ENCODE measurements at places on chromosomes 5 and 9.

DNA sequence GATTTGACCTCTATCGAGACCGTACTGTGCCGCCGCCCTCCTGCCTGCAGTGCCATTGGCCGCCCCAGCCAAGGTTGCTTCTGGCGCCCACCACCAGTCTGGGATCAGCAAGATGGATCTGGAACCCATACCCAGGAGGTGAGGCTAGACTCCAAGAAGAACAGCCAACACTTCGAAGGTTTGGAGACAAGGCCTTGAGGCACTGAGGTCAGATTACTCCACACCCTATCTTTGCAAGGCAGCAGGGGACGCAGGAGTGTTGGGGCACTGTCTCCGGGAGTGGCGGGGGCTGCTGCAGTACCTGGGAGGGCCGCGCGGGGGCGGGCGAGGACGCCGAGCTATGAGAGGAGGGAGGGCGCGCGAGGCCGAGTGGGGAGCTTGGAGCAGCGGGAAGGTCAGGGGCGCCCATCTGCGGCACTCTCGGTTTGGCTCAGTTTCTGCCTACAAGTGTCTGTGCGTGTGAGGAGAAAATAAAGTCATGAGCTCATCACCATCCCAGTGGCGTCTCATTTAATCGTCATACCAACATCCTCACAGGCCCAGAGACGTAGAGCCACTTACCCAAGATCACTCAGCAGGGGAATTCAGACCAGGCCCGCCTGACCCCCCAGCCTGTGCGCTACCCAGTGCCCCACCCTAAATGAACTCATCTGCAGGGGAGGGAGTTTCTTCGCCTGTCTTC is 20.5 kb upstream of the PSD2 start:
- DNase-seq: peak; percentile 71

- no peak for DNase-seq
Observed at GRCh38 chr9:71984831-71985281, 73.4 kb downstream of the C9orf85 start.

GRCh38 chr5:134949316-134949715 is 18.4 kb upstream of the CATSPER3 start:
- no peak for DNase-seq

DNA sequence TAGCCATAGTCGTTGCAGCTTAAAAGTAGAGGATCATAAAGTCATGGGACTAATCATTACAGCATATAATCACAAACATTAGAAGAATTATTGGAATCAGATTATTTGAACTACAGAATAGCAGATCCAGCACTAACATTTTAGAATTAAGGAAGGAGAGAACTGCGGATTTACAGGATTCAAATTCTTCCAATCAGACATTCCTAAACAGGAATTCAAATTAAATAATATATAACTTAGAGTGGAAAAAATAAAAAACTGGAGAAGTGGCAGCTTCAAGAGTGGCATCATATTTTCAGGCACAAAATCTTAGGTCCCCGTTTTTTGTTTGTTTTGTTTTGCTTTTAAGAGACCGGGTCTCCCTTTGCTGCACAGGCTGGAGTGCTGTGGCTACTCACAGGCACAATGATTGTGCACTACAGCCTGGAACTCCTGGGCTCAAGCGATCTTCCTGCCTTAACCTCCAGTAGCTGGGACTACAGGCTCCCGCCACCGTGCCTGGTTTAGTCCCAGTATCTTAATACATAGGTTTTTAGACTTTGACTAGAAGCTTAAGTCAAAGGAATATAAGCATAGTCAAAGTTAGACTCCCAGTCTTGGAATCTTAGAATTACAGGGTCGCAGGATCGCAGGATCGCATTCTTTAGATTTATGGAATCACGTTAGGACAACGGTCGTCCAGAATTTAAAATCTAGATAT is 2.1 kb upstream of the FOXE1 start:
- no peak for DNase-seq

GRCh38 chr9:34961574-34962490 is 3.7 kb downstream of the PHF24 start:
- DNase-seq: no peak

DNA sequence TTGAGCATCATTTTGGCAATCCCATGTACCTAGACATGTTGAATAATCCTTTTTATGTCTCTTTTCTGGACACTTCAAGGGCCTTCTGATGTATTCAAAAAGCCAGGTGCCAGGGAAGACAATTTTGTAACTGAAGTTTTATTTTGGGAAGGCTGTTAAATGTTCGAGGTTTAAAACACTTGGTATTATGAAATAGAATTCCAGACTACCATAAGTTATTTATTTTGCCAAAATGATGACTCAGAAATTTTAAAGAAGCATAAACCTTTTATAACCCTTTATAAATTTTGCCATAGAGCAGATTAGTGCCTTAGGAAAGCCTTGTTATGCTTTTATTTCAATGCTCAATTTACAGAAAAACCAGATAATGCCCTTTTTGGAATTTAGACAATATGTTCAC is 30.3 kb upstream of the UHRF2 start:
- no peak for DNase-seq

DNA sequence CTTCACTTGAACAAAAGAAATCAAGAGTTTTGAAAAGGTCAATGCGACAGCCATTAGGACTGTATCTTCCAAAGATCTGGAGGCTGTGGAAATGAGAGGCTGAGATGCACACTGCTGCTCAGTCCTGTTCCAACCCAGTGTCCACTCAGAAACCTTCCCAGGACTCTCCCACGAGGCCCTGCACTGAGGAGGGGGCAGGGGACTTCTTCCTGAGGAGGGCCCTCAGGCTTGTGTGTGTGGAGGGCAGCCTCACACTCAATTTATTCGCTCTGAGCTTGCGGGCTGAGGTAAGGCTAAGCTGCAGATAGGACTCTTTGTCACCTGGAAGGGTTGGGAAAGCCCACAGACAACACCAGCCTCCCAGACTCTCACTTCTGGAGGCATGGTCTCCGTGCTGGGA is 69.6 kb upstream of the ROR2 start:
- DNase-seq: no peak

GRCh38 chr5:170986598-170986997 is 124.8 kb downstream of the RANBP17 start:
- DNase-seq: no peak

GRCh38 chr5:87741881-87742280 is 329.2 kb upstream of the CCNH start:
- DNase-seq: no peak

DNA sequence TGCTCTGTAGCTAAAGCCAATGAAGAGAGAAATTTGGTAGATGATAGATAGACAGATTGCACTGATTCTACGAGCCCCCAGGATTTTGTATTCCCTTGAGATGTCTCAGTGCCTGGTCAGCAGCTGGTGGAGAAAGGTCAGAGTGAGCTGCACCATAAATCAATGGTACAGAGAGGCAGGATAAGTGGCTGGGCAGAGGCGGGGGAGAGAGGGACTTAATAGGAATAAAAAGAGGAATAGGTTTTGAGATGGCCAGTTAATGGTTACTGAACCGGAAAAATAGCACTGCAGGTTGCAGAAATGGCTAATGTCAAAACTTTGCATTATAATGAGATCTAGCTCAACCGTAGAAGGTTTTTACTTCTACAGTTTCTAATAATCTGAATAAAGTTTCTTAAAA is 47.9 kb upstream of the SLC12A2 start:
- no peak for DNase-seq

GRCh38 chr9:4563105-4563504 is 72.8 kb downstream of the SLC1A1 start:
- no peak for DNase-seq

DNA sequence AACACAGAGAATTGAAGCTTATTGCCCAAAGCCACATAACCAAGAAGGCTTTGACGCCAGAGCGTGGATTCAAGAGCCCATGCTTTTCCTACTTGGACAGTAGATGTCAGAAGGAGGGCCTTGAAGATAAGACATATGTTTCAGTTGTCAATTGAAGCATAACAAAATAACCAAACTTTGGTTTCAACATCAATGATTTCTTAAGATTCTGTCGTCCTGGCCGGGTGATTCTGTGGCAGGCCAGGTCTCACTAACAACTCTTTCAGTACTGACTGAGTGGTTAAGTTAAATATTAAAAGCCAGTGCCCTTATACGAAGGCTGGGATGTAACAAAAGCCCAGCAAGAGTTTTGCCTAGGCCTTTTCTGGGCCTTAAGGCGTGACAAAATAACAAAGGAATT is 94.0 kb downstream of the RCL1 start:
- DNase-seq: no peak

- peak; percentile 13 for DNase-seq
Observed at GRCh38 chr5:123371575-123372179, 51.5 kb downstream of the CEP120 start.

- no peak for DNase-seq
Observed at GRCh38 chr5:80010754-80011392, 19.8 kb upstream of the MTX3 start.

DNA sequence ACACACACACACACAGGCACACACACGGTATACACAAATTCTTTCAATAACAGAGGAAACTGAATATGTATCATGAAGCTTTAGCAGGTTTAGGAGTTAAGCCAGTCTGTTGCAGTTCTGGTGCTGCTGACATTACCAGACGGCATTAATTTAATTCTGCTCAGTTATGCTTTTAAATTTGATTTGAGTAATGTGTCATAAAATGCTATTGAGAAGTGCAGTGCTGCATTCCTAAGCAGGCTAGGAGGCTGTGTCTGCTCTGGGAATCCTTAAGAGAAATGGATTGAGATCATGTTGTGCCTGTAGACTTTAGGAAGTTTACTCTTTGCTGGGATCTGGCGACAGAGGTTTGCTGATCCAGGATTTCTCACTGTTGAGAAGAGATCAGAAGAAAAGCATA is 733.8 kb downstream of the BRINP1 start:
- no peak for DNase-seq

- DNase-seq: no peak
Observed at GRCh38 chr9:125966466-125966865, 219.3 kb downstream of the PBX3 start.

- peak; percentile 24 for DNase-seq
Observed at GRCh38 chr9:126317513-126317912, 9.1 kb upstream of the MVB12B start.

DNA sequence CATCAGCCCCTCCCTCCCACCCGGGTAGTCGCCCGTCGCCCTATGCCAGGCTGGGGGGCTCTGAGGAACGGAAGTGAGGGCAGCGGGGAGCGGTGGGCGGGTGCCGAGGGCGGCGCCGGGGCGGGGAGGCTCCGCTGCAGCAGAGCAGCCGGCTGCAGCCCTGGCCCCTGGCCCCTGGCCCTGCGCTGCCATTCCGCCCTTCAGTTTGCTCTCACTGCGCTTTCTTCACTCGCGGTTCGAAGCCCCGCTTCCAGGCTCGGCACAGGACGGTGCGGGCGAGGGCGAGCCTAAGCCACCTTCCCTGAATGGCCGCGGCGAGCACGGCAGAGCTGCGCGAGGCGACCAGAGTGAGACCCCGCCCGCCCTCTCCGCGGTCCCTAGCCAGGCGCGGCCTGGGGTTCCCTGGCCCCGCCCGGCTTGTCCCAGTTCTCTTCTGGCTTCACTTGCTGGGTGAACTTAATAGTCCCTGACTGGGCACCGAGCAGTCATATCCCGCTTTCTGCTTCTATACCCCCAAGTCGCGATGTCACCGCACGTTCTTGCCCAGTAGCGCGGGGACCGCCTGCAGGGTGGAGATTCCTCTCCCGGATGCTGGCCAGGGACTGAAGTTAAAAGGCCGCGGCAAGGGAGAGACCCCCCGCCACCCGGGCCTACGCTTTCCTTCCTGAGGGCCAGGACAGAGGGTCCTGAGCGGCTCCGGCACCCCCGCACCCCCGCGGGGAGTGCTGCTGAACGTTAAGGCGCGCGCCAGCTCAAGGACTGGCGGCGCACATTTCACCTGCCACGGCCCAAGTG is 623 bp upstream of the TRIM36 start:
- DNase-seq: no peak

GRCh38 chr5:139863855-139864558 is 68.4 kb downstream of the PSD2 start:
- DNase-seq: peak; percentile 38

GRCh38 chr5:124263680-124264491 is 482.6 kb downstream of the ZNF608 start:
- no peak for DNase-seq

DNA sequence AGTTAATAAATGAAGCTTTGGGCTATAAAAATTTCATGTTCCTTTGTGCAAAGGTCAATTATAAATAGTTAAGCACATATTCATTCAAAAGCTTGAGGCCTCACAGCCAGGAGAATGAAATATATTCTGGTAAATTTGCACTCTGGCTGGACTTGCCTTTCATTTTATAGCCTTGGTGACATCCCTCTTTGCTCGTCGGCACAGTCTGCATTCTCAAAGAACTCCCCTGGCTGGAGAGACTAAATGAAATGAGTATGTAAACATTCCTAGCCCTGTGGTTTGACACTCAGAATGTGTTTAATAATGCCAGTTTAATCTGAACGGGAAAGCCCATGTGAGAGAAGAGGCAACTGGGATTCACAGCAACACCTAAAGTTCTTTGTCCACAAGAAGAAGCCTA is 285.6 kb downstream of the BRINP1 start:
- no peak for DNase-seq

DNA sequence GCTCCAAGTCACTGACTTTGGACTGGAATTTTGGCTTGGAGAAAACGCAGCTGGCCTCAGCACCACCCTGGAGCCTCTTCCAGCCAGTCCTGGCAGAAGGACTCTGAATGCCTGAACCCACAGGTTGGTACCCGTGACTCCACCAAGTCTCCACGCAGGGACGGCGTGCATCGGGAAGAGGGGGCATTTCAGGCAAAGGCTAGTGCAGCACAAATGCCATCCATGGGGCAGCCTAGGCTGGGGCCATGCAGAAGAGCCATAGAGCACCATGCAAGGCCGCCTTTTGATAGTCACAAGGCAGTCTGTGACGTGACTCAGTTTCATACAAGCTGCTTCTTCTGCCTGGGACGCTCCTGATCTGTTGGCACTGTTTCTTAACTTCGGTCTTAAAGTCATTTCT is 28.0 kb downstream of the GDNF start:
- DNase-seq: no peak

GRCh38 chr5:102782217-102782872 is 27.2 kb downstream of the PAM start:
- no peak for DNase-seq

DNA sequence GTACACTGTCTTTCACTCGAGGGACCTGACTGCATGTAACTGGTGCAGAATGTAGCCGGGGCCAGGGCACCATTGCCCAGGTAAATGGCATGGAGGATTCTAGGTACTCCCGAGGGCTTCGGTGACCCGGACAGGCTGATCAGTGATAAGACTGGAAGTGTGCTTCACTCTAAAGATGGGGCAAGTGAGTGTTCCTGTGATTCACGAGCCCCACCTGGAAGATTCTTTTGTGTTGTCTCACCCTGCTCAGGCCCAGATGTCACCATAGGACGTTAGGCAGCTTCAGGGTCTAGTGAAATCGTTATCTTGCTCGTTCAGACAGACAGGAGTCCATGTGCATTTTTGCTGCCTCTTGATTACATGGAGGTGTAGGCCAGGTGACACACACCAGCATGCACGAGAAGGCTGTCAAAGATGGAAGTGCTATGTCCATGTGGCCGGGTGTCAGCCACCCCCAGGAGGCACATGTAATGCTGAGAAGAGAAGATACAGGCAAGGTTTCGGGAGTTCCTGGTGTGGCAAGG is 73.9 kb downstream of the WNK2 start:
- DNase-seq: no peak

GRCh38 chr9:131815970-131816873 is 76.3 kb upstream of the RAPGEF1 start:
- DNase-seq: no peak
